GM12892 (cell line): ENCODE measurements at places on chromosomes 5 and 9.

DNA sequence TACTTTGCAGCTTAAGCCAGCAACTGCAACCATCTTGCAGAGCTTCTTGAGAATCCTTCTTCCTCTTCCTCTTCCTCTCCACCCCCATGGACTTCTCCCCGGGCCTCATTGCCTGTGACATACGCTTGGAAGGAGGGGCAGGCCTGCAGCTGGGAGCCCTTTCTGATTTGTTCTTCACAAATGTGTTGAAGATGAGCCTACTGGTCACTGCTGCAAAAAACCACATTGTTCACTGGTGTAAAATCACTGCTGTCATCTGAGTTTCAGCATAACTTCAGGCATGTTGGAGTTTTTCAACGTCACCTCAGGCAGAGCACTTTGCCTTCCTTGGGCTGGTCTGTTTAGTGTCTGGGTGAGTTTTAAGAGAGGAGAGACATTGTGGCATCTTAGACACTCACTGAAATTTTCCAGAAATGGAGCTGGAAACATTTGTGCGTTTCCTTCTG, 7.9 kb downstream of the TJP2 start:
- DNase-seq, result no peak

DNA sequence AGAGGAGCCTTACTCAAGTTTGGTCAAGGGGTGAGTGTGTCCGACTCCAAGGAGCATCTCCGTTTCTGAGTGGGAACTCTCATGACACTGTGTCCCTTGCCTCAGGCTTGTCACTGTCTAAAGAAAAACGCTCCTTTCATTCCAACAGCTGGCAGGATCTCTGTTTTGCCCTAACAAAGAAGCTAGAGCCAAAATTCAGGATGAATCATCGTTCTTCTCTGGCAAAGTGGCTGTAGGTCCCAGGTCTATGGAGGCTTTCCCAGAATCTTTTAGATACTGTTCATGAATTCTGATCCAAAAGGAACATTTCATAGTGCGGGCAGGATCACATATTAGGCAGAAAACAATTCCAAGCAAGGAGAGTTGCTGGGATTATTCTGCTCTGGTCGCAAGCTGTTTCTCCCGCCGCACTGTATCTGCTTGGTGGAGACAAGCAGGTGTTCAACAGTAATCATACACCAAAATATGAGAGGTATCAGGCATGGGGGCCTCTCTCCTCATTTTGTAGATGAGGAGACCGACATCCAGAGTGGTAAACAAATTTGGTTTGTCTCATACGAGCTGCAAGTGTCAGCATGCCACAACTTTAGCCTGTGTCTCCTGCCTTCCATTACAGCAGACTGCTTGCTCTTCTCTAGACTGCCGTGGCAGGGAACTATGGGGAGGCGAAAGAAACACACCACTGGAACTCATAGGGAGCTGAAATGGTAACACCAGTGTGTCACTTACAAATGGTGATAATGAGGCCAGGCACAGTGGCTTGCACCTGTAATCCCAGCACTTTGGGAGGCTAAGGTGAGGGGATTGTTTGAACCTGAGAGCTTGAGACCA, 72.6 kb downstream of the ENTREP1 start:
- DNase-seq, result no peak

DNA sequence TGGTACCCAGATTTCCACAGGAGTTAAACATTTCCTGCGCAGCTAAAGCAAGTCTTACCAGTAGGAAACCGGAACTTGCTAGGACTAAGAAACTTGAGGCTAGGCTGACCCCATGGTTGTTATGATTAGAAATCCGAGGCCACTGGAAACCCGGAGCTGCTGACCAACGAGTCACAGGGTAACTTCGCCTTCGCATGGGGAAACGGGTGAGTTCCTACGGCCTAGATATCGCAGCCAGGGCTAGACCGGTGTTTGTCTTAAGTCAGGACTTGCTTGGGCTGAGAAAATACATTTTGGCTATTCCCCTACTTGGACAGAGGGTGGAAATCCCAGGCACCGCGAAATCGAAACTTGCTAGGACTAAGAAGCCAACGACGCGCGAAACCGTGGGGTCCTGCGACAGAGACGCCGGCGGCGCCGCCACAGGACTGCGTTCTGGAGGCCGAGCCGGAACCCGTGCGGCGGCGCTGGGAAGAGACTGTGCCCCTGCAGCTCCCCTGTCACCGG, 1.6 kb upstream of the ANXA2R start:
- DNase-seq, result no peak

DNA sequence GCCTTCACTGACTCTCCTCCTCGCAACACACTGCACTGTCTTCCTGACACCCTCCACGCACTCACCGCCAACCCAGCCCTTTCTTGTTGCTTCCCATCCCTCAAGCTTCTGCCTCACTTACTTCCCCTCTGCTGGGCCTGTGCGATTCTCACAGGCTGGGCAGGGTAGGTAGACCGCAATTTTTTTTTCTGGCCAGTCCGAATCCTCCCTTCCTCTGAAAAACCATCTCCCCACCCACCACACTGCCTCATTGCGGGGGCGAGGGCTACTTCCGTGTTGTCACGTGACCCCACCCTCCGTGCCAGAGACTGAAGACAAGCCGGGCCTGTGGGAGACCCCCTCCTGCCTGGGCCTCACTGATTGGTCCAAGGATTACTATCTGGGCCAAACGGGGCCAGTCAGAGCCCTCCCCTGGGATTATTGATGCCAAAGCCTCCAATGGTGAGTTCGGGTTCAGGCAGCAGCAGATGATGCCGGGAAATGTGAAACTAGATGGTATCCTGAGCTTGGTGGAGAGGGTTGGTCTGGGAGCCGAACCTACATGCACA, 73.1 kb downstream of the STK10 start:
- peak; percentile 76 for DNase-seq

- no peak for DNase-seq
Observed at GRCh38 chr5:115335301-115335700, 38.8 kb upstream of the CCDC112 start.

DNA sequence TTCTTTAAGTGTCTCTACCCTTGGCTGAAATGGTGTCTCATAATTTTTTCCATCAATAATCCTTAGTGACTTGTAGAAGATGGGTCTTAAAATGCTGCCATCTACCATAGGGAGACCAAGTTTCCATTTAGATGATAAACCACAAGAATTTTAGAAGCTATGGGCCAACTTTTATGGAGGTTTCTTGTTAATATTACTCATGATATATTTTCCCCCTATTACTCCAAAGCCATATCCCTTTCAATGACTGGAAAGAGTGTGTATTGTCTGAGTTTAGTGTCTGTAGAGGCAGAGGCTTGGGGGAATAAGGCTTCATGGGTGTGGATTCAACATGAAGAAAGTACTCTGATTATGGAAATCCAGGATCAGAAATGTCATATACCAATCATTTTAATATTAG, 507.3 kb upstream of the TNC start:
- DNase-seq, result no peak

DNA sequence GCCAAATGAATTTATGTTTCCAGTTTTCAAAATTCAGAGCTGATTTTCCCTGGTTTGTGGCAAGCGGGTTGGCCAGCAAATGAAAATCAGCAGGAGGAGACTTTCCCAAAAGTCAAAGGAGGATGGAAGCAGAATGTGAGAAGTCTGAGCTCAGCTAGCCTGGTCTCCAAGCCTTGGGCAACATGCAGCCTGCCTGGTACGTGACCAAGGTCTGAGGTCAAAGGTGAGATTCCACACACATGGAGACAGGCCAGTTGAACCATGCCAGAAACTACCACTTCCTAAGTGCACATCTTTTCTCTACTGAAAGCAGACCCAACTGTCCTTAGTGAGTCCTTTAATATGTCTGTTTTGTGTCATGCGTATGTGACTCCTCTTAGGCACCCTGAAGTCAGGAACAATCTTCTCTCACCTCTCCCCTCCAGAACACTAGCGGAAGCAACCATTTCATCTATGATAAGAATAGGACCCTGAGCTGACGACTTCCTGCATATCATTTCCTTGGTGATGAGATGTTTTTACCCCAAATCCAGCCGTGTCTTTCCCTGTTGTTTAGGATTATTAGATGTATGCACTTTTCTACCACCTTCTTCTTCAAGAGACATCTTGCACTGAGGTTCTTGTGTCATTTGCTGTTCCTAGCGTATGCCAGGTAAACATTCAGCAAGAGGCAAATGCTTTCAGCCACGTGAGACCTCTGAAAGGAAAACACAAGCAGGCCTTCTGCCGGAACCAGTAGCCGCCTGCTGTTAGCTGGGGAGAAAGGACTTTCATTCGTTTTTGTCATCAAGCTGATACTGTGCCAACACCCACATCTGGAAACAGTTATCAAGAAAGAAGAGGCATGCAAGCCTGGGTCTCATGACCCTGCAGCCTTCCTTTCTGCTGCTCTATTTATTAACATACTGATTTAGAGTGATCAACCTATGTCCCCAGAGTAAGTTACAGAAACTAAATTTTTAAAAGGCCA, 9.7 kb upstream of the TGFBI start:
- no peak for DNase-seq

- DNase-seq, result no peak
Observed at GRCh38 chr5:107466233-107466769, 204.4 kb downstream of the EFNA5 start.
